Motor neuron (in vitro differentiated cells): ENCODE measurements at places on chromosomes 11 and 22.

DNA sequence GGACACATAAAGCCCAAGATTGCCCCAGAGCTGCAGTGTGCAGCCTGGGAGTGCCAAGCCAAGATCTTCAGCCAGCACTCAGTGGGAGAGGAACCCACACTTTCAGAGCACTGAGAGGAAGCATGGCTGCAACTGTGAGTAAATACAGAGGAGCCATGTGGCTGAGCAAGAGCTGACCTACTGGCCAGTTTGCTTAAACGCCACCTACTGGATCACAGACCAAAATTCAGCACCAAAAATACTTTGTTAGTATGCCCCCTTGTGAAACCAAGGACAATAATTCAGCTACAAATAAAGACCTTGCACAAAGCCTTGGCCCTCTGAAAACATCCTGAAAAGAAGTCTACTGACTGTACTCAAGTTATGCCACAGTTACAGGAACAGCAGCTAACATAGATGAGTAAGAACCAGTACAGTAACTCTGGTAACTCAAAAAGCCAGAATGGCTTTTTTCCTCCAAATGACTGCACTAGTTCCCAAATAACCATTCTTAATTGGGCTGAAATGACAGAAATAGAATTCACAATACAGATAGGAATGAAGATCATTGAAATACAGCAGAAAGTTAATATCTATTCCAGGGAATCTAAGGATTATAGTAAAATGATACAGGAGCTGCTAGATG, 10.1 kb upstream of the OR4A15 start:
- ATAC-seq: no peak

GRCh38 chr22:37547251-37547741, 13.0 kb upstream of the CDC42EP1 start:
- no peak for ATAC-seq

GRCh38 chr22:27463121-27463660, 338.4 kb downstream of the MN1 start:
- no peak for ATAC-seq

DNA sequence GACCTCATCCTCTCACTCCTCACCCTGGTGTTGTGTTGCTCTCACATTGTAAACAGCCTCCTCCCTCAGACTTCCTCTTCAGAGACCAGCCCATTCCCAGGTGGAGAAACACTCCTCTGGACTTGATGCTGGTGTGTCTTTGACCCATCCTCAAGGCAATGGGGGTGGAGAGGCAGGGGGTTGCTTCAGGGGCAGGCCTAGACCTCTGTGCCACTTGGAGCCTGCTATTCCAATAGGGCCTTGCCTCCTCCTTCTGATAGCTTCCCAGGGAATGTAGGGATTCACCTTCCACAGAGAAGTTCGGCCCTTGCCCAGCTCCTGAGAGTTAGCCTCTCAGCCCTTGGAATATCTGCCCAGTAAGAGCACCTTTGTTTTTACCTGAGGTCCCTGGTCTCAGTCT, 606.6 kb upstream of the CADM1 start:
- ATAC-seq: no peak

DNA sequence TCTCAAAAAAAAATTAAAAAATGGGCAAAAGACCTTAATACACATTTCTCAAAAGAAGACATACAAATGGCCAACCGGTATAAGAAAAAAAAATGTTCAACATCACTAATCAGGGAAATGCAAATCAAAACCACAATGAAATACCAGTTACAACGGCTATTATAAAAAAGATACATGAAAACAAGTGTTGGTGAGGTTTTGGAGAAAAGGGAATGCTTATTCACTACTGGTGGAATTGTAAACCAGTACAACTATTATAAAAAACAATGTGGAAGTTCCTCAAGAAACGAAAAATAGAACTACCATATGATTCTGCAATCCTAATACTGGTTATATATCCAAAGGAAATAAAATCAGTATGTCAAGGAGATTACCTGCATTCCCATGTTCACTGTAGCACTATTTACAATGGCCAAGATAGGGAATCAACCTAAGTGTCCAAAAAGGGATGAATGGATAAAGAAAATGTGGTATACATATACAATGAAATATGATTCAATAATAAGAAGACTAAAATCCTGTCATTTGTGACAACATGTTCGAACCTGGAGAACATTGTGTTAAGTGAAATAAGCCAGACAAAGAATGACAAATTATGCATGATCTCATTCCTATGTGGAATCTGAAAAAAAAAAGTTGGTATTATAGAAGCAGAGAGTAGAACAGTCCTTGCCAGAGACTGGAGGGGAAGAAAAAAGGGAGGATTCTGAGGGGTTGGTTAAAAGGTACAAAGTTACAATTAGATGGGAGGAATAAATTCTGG, 256.9 kb upstream of the PITPNB start:
- no peak for ATAC-seq

GRCh38 chr11:64947208-64947814, 11.6 kb upstream of the GPHA2 start:
- no peak for ATAC-seq

DNA sequence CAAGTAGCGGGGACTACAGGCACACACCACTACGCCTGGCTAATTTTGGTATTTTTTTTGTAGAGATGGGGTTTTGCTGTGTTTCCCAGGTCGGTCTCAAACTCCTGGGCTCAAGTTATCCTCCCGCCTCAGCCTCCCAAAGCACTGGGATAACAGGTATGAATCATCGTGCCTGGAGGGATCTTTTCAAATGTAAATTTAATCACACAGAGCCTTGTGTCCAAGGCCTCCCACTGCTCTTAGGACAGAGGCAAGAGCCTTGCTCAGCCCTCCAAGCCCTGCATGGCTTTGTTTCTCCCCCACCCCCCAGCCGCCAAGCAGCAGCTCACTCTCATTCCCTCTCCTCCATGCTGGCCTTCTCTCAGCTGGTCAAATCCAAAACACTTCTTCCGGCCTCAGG, 75.3 kb upstream of the CREB3L1 start:
- peak; percentile 56 for ATAC-seq

DNA sequence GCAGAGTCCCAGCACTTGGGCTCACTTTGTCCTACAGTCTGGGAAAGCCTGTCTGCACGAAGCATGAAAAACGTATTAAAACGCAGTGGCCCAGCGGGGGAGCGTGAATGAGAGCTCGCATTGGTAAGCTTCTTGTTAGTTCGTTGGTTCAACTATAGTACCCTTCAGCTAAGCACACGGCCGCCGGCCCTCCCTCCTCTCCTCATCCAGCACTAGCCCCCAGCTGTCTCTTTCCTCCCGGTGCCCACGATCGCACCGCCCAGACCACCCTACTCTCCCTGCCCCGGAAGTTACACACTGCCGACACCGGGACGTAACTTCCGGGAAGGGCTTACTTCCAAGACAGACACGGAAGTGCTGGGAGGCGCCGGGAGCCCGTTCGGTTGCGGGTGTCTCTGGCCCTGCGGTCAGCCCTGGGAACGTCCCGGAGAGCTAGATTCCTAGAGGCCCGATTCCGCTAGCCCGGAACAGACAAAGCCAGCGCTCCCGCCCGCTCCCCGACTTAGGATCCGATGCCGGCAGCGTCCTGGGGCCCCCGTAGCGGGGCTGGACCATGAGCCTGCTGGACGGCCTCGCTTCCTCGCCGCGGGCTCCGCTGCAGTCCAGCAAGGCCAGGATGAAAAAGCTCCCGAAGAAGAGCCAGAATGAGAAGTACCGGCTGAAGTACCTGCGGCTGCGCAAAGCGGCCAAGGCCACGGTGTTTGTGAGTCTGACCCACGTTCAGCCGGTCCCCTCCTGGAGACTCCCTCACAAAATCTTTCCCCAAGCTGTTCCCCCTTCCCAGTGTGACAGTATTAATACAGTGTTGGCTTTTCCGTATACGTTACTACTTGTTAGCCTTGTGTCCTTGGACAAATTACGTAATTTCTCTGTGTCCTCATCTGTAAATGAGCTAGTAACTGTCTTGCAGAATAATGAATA, at the start of gene TBRG1:
TBRG1 (plus strand) TSS at position 334 of the 921 bp plus-strand sequence; CDS start at position 554, 220 bp downstream.
- ATAC-seq: peak; percentile 99

DNA sequence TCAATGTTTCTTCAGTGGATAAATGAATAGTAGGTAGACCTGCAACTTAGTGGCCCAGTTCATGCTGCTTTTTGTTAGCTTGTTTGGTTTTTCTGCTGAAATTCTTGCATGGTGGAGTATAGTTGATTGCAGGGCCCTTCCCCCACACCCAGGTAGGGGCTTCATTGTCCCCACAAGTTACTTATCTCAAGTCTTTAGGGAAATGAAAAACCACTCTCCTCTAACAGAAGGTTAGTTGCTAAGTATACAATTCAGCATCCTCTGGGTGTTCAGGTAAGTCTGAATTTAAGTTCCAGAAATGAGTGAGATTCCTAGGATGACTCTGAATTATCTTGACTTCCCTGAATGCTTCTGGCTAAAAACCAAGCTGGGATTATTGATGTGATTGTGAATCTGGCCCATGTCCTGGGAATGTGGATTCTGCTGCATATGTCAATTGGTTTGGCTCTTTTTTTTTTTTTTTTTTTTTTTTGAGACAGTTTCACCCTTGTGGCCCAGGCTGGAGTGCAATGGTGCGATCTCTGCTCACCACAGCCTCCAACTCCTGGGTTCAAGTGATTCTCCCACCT, 40.3 kb downstream of the BCL2L13 start:
- no peak for ATAC-seq

- no peak for ATAC-seq
Observed at GRCh38 chr22:36480941-36481392, 473 bp downstream of the TXN2 start.

DNA sequence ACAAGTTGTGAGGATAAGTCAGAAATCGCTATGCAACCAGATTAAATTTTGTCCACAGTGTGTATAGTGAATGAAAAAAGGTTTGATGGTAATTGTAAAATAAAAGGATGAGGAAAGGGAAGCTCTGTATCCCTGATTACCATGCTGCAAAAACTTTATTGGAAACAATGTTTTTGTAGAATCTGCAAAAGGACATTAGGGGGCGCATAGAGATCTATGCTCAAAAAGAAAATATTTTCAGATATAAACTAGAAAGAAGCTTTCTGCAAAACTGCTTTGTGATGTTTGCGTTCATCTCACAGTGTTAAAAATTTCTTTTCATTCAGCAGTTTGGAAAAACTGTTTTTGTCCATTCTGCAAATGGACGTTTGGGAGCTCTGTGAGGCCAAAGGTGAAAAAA, 390.5 kb downstream of the OR4C45 start:
- no peak for ATAC-seq

GRCh38 chr11:85589373-85589772, 37.8 kb downstream of the DLG2 start:
- ATAC-seq: no peak

DNA sequence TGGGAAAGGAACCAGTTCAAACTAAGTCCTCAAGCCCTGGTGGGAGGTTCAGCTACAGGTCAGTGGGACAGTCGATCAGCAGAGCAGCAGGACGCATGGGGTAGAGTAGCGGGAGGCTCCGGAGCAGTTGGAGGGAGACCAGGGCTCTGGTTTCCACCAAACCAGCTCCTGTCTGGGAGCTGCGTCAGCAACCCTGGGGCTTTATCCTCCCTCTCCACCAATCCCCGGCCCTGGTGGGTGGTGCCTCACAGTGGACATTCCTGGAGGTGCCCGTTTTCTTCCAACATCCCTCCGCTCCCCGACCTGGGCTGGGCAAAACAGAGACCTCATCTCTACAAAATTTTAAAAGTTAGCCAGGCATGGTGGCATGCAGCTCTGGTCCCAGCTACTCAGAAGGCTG, 32.4 kb downstream of the ZNF195 start:
- ATAC-seq: no peak

DNA sequence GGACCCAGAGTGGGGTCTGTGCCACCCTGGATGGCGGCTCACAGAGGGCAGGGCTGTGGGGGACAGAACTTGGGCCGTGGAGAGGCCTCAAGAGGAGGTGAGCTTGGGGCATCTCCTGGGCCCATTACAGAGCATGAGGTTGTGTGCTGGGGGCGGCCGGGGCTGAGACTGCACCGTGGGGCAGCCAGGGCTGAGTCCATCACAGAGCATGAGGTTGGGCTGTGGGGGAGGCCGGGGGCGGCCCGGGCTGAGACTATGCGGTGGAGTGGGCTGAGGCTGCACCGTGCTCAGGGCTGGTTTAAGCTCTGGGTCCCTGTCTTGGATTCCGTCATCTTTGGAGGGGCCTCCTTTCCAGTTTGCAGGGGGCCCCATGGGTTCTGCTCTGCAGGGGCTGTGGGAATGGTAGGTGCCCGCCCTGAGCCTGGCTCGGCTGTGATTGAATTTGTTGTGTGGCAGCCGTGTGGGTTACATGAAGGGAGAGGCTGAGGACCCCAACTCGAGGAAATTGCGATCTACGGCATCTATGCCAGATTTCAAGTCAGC, 38.1 kb upstream of the MUC5AC start:
- ATAC-seq: no peak

GRCh38 chr22:42972649-42973535, 42.1 kb downstream of the PACSIN2 start:
- no peak for ATAC-seq

DNA sequence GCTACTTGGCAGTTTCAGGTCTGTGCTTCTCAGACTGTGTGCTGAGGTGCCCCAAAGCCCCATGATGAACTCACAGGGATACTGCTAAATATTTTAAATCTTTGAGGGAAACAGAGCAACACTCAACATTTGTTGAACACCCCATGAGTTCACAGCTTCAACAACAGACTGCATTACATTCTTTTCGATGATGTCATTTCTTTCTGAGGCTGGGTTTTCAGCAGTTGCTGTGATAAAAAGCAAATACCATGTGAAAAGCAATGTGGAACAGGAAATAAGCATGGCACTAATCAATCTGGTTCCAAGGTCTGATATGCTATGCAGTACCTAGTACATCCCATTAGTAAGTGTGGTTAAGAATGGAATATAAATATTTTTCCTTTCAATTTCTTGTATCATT, 82.7 kb downstream of the RPL27A start:
- ATAC-seq: peak; percentile 67

- no peak for ATAC-seq
Observed at GRCh38 chr11:77142091-77142975, 14.3 kb downstream of the MYO7A start.

DNA sequence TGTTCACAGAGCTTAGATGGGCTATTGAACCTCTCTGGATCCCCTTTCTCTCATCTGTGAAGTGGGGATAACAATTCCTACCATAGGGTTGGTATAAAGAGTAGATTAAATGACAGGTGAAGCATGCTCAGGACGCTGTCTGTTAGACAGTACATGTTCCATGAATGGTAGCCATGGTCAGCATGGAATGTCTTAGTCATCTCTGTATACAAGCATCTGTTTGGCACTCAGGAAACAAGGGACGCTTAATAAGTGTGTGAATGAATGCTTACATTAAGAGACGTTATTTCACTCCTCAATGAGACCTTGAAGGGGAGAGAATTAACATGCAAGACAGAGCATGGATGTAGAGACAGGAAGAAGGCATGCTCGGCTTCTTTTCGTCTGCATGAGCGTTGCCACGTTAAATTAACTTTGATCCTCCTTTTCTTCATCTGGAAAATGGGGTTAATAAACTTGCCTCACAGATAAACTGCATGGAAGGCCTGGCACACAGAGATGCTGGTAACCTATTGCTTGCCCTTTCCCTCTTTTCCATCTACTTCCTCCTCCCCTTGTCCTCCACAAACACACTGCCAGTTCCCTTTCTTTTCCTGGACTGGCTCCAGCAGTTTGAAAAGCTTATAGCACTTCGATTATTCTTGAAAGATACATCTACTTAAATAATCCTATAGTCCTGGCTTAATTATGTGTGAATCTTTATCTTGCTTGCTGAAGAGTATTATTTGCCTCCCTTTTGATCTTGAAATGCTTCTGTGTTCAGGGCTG, 267.2 kb upstream of the MTNR1B start:
- peak; percentile 73 for ATAC-seq
